ENCODE measurements at places on chromosomes 16 and 17.
A peak's percentile ranks its signal among the peaks of the same experiment; 100 is the strongest.

GRCh38 chr17:68694791-68695485, 93.8 kb upstream of the FAM20A start:
- DNase-seq = peak; percentile 6

DNA sequence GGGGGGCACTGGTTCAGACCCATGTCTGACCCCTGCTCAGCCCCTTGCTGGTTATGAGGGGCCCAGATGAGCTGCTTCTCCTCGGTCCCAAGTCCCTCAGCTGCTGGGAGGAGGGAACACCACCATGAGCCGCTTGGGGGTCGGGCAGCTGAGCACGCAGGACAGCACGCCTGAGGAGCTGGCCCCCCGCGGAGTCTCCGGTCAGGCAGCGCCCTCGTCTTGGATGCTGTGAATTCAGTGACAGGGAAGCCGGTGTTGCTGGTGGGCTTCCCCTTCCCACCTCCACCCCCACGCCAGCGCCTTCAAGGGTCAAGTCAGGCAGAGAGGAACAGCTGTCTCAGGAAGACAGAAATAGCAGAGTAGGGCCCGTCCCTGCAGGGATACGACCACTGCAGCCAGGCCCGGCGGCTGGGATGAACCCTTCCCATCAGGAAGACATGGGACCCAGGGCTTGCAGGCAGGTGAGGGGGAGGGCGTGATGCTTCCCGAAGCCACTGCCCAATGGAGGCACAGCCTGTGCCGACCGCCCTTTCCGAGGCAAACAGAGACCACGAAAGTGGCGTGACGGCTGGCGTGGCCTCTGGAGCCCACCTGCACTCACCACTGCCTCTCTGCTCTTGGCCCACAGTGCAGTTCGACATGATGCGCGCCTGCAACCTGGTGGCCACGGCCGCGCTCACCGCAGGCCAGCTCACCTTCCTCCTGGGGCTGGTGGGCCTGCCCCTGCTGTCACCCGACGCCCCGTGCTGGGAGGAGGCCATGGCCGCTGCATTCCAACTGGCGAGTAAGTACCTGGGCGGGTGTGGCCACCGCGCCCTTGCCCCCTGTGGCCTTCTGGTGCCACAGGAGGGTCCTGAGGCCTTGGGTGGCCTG, 8.1 kb downstream of the TMEM204 start:
- DNase-seq = no peak

GRCh38 chr16:87960852-87961251, 9.6 kb downstream of the BANP start:
- DNase-seq = no peak

DNA sequence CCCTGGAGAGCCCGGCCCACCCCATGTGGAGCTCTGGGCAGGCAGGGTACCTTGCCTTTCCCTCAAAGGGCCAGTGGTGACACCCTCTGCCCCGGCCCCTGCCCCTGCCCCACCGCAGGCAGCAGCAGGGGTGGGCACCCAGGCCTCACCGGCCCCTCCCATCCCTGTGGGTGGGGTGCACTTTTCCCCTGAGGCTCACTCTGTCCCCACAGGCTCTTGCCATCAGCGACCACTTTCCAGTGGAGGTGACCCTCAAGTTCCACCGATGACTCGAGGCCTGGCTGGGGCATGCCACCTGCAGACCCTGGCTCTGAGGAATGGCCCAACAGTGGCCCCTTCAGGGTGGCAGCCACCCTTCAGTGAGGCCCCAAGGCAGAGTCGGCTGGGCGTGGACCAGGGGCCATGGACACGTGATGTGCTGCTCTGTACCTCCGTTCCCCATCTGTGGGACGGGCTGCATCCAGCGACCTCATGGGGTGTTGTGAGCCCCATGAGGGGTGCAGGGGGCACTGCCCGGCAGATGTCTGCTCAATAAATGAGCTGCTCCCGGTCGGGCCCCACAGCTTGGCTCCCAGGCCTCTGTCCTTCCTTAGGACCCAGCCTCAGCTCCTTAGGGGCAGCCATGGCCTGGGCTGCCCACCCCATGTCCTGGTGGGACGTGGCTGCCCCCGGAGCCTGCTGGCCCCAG, 2.0 kb downstream of the DNASE1L2 start:
- no peak for DNase-seq

GRCh38 chr16:89456419-89456959, 33.9 kb downstream of the ANKRD11 start:
- DNase-seq = no peak

DNA sequence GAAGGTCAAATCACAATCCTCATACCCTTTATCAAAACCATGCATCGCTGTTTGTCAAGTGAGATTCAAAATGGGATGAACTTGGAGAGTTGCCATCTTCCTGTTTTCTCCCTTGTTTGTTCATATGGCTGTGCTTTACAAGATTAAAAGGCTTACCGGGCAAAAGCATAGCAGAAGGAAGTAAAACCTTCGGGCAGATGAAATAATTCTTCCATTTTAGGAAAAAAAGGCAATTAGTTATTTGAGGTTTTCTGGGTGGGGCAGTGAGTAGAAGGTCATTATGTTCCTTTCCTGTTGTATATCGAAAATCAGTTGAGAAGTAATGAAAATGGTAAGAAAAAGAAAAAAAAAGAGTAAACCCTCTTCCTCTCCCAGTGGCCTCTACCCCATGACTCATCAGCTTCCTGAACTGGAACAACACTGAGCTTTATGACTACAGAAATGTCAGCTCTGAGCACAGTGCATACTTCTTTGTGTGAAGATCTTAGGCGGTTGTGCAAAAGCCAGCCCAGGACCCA, 369.2 kb downstream of the CDH13 start:
- DNase-seq = peak; percentile 80

GRCh38 chr17:57735707-57736106, 9.4 kb downstream of the CCDC182 start:
- no peak for DNase-seq

- DNase-seq = no peak
These were observed 6.1 kb upstream of the EVPLL start for GRCh38 chr17:18371455-18371854.
